CD4-positive, alpha-beta T cell treated with Interferon gamma for 1 hour (primary cell): ENCODE measurements at places on chromosomes 5 and 9.

DNA sequence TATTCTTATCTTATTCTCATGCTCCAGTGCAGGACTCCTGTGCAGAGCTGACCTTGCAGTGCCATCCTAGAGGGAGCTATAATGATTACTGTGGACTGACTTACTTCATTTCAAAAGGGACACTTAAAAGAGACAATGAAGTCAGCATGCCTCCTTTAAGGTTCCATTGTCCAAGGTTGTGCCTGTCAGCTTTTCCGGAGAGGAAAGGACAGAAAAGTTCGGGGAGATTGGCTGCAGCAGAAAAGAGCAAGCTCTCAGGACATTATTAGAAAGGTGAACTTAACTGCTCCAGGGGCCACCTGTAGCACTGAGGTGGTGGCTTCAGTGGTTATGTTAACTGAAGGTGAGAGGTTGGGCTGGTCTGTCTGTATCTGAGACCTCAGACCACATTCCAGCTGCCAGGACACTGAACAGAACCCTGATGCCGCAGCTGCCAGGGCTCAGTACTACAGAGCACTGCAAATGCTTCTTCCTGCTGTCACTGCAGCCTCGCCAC is 112.9 kb downstream of the ST8SIA4 start:
- no peak for DNase-seq

DNA sequence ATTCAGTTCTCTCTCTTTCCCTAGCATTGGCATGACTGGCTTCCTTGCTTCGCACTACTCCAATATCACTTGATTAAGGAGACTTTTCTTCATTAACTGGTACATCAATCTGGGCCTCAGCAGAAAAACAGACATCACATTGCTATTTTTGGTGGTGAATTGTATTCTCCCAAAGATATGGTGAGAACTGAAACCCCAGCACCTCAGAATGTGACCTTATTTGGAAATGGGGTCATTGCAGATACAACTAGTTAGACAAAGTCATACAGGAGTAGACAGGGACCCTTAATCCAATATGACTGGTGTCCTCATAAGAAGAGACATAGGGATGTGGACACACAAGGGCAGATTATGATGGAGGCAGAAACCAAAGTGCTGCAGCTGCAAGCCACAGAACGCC is 7.5 kb upstream of the RAD23B start:
- no peak for DNase-seq

GRCh38 chr5:151270599-151270998 is 17.6 kb downstream of the GM2A start:
- DNase-seq, result no peak

DNA sequence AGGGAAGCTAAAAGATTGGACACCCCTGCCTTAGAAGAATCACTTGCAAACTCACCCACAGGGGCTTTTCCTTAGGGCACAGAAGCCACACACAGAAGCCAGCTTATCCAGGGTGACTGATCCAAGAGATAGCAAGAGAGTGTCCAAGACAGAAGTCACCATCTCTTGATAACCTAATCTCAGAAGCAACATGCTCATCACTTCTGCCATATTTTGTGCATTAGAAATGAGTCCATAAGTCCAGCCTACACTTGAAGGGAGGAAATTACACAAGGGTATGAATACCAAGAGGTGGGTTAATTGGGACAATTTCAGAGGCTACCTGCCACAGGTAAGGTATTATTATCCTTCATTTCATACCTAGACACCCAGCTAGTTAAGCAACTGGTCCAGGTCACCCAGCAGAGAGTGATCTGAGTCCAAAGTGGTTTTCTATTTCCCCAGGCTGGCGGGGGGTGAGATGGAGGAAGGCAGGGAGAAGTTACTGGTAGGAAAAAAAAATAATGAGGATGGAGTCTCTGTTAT is 3.7 kb upstream of the ERGIC1 start:
- DNase-seq, result no peak

- DNase-seq, result no peak
These were observed 29.0 kb downstream of the DCTN4 start for GRCh38 chr5:150729859-150730258.

GRCh38 chr9:121819428-121820231 is 168.2 kb downstream of the DAB2IP start:
- no peak for DNase-seq

- no peak for DNase-seq
These were observed 235.1 kb upstream of the PRR16 start for GRCh38 chr5:120229036-120229435.

- no peak for DNase-seq
These were observed 254.6 kb upstream of the SLC24A2 start for GRCh38 chr9:20043461-20043860.

DNA sequence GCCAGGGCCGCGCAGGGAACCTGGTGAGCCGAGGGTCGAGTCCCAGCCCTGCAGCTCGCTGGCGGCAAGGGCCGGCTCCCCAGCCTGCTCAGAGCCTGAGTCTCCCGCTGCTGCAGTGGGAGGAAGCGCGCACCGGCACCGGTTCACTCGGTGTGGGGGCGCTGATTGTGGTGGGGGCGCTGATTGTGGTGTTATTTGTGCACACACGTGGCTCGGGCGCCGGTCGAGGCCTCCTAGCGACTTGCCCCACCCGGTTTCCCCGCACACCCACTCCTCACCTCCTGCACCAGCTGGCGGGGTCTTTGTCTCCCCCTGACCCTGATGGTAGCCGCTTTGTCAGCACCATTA is 266.7 kb downstream of the NSG2 start:
- DNase-seq, result no peak

DNA sequence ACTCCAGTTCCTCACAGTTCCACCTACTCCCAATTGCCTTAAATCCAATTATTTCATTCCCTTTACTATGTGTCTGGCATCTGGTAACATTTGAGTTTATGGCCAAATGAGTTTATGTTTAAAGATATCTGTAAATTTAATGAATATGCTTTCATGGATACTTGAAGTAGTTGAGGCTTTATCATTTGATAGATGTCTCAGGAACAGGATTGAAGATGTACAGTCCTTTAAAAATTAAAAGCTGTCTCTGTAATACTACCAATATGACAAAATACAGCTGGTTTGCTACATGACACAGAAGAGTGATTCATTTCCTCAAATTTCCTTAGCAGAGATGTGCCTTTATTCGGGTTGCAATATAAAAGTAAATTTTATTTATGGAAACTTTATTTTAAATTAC is 2326.0 kb upstream of the ACO1 start:
- no peak for DNase-seq

DNA sequence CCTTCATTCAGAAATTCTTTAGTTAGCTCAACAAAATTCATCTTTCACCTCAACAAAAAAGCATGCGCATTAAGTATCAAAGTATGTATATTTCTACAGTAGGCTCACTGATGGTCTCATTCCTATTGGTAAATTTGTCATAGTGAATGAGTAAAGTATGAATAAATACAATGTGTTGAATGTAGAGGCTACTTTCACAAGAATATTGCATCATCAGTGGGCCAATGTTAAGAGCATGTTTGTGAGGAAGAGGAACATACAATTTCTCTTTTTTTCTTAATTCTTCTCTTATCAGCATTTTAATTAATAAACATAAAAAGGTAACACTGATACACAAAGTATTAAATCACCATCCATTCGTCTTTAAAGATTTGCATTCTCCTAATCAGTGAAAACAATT is 505.1 kb downstream of the CETN3 start:
- no peak for DNase-seq
